ENCODE measurements at places on chromosomes 5 and 9.

DNA sequence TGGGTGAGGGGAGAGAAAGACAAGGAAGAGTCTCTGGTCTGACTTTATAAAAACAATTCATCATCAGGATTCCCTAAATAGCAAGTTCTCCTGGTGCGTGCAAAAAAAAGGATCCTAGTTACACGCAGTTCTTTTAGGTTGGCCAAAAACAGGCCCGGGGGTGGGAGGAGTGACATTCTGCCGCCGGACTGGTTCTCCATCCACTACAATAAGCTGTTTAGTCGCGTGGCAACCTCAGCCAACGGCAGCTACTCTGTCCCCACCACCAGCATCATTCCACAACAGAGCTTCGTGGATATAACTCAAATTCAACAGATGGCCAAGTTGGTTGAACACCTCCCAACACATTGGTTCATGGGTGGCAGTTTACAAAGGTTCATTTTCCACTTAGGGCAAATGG, 2.9 kb upstream of the FAM163B start:
- no peak overlapping the region for H3K4me3 ChIP-seq
- no peak for DNase-seq
- H3K4me1 ChIP-seq: no peaks in the 10 kb centered on the region

- no peak for DNase-seq
- no peak overlapping the region for H3K4me3 ChIP-seq
- no peaks in the 10 kb centered on the region for H3K36me3 ChIP-seq
- H3K27ac ChIP-seq: no peak overlapping the region
- H3K27me3 ChIP-seq: no peaks in the 10 kb centered on the region
- H3K4me1 ChIP-seq: no peaks in the 10 kb centered on the region
These were observed 154.0 kb upstream of the NFIL3 start for GRCh38 chr9:91577633-91578061.

DNA sequence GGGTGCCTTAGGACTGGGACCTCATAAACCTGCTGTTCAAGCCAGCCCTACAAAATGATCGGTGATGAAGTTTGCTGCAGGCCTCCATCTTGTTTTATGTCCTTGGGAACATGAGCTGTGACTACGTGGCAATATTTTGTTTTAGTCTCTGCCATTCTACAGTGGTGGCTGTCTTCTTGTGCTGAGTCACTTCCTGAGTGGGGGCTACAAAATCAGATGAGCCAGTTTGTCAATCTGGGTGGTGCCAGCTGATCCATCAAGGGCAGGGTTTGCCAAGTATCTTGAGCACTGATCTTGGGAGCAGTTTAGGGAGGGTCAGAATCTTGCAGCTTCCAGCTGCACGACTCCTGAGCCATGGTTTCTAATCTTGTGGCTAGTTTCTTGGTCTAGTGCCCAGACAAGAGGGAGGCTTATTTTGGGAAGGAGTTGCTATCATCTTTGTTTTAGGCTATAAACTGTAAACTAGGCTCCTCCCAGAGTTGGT, 94.7 kb downstream of the YTHDC2 start:
- no peaks in the 10 kb centered on the region for H3K36me3 ChIP-seq
- no peaks in the 10 kb centered on the region for H3K4me1 ChIP-seq
- H3K4me3 ChIP-seq: no peak overlapping the region
- DNase-seq: no peak
- no peaks in the 10 kb centered on the region for H3K27me3 ChIP-seq

- H3K36me3 ChIP-seq: no peaks in the 10 kb centered on the region
- H3K27ac ChIP-seq: no peak overlapping the region
- H3K4me1 ChIP-seq: peaks cover 32% of the 10 kb centered on the region
- no peak overlapping the region for H3K4me3 ChIP-seq
These were observed 22.5 kb downstream of the ADAMTSL1 start for GRCh38 chr9:18496256-18497000.

DNA sequence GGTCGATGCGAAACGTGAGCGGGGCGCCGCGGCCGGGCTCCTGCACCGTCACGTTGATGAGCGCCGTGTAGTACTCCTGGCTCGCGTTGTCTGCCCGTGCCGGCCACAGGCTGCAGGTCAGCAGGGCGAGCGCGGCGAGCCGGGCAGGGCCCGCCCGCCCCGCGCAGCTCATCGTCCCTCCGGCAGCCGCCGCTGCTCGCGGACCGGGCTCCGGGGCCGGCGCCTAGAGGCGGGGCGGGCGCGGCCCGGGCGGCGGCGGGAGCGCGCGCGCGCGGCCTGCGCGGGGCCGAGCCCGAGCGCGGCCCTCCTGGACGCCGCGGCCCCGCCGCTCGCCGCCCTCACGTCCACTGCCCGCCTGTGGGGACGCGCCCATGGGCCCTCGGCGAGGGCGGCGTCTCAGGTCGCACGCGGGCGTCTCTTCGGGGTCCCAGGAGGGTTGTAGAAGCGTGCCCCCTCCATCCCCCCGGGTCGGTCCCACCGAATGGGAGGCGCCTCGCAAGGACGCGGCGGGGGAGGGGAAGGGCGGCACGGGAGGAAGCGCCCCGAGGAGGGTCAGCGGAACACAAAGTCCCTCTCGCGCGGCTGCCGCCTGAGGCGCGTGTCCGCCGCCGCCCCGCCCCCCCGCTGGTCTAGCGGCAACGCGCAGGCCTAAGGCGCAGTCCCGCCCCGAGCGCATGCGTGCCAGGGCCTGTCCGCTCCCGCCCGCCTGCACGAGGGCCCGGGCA, at the start of gene RNF130:
TSS of gene RNF130 (minus strand) at position 229 of the 725 bp plus-strand sequence. CDS start at position 172, 57 bp downstream.
- H3K27ac ChIP-seq: peak within 1 kb of the TSS; percentile 94
- H3K27me3 ChIP-seq: no peaks in the 10 kb centered on the region
- no peaks in the 10 kb centered on the region for H3K4me1 ChIP-seq
- H3K36me3 ChIP-seq: no peaks in the 10 kb centered on the region
- peak; percentile 95 for DNase-seq

DNA sequence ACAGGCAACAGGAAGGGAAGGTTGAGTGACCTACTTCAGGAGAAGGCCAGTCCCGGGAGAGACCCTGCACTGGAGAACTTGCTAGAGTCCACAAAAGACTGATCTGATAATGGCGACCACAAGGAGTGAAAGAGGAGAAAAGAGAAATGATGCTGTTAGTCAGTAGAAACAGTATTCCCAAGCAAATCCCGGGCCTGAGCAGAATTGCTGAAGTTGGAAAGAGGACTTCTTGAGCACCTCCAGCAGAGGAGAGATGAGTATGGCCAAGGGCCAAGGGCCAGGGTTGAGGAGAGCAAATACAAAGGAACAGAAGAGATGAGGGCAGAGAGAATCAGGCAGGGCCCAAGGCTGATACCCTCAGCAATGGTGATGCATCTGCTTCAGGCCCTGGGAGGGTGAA, 392.2 kb downstream of the EBF1 start:
- no peak overlapping the region for H3K27ac ChIP-seq
- peaks cover 69% of the 10 kb centered on the region for H3K36me3 ChIP-seq

GRCh38 chr9:121299467-121300282, 31.7 kb downstream of the GSN start:
- peak overlapping the region; percentile 70 for H3K4me3 ChIP-seq
- H3K27ac ChIP-seq: peak overlapping the region; percentile 92
- peaks cover 27% of the 10 kb centered on the region for H3K36me3 ChIP-seq

- H3K4me1 ChIP-seq: no peaks in the 10 kb centered on the region
- H3K27me3 ChIP-seq: no peaks in the 10 kb centered on the region
- no peak overlapping the region for H3K4me3 ChIP-seq
- DNase-seq: no peak
- H3K27ac ChIP-seq: no peak overlapping the region
- no peaks in the 10 kb centered on the region for H3K36me3 ChIP-seq
These were observed 113.8 kb upstream of the VCAN start for GRCh38 chr5:83357621-83358231.

- no peaks in the 10 kb centered on the region for H3K4me1 ChIP-seq
- H3K36me3 ChIP-seq: no peaks in the 10 kb centered on the region
- H3K27me3 ChIP-seq: no peaks in the 10 kb centered on the region
- no peak overlapping the region for H3K27ac ChIP-seq
These were observed 202.5 kb downstream of the PAX5 start for GRCh38 chr9:36831381-36832161.

DNA sequence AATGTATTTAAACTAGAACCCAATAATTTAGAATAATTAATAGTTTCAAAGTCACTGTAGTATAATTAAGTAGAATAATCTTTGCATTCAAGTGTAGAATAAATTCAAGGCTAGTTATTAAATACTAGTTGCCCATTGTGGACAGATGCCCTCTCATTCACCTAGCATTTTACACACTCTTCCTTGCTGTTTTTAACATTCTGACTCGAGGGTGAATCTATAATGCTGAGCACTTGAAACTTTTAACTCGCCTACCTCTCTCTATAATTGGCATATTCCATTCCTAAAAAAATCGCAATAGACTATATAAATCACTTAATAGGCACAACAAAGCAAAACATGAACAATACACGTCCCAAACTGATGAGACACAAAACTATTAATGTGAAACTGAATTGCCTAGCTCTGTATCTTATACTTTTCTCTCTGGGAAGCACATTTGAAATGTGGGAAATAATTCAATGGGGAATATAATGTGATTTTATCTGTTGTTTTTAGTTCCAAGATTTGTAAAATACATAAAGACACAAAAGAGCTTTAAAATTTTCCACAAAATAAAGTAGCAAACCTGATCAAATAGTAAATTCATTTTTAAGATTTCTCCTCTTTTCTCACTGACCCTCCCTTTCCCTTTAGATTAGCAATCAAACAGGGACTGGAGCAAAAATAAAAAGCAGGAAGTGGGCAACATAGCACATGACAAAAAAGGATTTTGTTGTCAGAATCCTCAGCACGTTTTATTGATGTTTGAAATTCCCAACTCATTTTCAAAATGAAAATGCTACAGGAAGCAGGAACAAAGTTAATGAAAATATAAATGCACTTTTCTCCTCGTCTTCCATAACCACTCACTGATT, 295.6 kb downstream of the PDE4D start:
- peaks cover 3% of the 10 kb centered on the region for H3K4me1 ChIP-seq
- no peaks in the 10 kb centered on the region for H3K27me3 ChIP-seq
- H3K4me3 ChIP-seq: peak overlapping the region; percentile 14
- no peak for DNase-seq
- H3K36me3 ChIP-seq: no peaks in the 10 kb centered on the region

- no peaks in the 10 kb centered on the region for H3K27me3 ChIP-seq
- no peak for DNase-seq
- H3K4me3 ChIP-seq: no peak overlapping the region
- H3K27ac ChIP-seq: no peak overlapping the region
- no peaks in the 10 kb centered on the region for H3K36me3 ChIP-seq
- H3K4me1 ChIP-seq: no peaks in the 10 kb centered on the region
These were observed 42.4 kb downstream of the RHOBTB3 start for GRCh38 chr5:95773335-95774059.

DNA sequence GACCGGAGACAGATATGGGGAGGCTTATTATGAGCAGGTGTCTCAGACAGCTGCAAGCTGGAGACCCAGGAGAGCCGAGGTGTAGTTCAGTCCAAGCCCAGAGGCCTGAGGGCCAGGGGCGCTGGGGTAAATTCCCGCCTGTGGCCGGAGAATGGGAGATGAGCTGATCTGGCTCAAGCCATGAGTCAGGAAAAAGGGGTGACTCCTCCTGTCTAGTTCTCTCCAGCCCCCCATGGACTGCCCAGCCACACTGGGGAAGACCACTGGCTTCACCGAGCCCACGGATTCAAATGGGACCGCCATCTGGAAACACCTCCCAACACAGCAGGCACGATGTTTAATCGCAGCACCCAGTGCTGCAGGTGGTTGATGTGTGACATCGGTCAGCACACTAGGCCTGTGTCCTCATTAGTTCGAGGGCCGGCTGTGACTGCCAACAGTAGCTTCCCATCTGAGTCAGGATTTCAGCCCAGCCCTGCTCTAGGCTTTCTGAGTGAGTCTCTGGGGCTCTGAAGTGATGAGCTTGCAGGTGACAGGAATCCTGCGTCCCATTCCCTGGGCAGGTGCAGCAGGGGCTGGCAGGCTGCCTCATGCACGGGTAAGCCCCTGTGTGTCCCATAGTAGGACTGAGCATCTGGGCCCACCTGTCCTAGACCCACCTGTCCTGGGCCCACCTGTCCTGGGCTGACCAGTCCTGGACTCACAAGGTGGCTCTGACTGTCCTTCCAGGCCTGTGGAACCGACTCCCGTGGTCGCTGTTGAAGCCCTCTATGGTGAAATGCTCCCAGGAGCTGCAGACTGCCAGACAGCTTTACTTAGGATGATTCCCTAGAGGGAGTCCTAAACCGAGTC, 49.7 kb downstream of the AHRR start:
- H3K4me1 ChIP-seq: no peaks in the 10 kb centered on the region
- H3K27me3 ChIP-seq: no peaks in the 10 kb centered on the region
- H3K4me3 ChIP-seq: no peak overlapping the region
